Stimulated activated CD8-positive, alpha-beta memory T cell treated with anti-CD3 and anti-CD28 coated beads, Interleukin-15, amount 100 ng/mL, for 24 hours (primary cell): ENCODE measurements at places on chromosomes 2 and 18.

- no peak for DNase-seq
These were observed 533.1 kb downstream of the RNF144A start for GRCh38 chr2:7450188-7450832.

- DNase-seq: no peak
These were observed 281.8 kb downstream of the CLIP4 start for GRCh38 chr2:29397039-29397438.

GRCh38 chr2:52882974-52883373 is 884.6 kb upstream of the CHAC2 start:
- DNase-seq: no peak

DNA sequence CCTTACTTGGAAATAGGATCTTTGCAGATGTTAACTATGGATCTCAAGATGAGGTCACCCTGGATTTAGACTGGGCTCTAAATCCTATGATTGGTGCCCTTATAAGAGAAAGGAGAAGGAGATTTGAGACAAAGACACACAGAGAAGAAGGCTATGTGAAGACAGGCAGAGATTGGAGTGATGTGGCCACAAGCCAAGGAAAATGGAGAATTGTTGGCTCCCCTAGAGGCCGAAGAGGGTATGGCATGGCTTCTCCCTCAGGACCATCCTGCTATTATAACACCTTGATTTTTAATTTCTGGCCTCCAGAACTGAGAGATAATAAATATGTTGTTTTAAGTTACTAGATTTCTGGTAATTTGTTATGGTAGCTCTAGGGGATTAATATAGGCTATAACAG is 7.6 kb downstream of the CYBRD1 start:
- no peak for DNase-seq

- no peak for DNase-seq
These were observed 182.0 kb downstream of the TCF4 start for GRCh38 chr18:55405893-55406406.

DNA sequence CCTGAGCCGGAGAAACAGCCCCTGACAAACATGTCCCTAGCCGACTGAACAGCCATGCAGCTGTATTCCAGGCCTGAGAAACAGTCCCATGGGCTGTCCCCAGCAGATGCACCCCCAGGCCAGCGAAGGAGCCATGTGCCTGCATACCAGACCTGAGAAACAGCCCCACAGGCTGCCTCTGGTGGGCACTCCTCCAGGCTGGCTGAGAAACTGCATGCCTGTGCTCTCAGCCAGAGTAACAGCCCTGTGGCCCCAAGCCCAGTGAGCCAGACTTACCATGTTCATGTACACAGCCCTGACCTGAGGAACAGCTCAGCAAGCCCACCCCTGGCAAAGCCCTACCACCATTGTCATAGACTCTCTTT is 24.8 kb downstream of the BOLL start:
- DNase-seq: no peak

DNA sequence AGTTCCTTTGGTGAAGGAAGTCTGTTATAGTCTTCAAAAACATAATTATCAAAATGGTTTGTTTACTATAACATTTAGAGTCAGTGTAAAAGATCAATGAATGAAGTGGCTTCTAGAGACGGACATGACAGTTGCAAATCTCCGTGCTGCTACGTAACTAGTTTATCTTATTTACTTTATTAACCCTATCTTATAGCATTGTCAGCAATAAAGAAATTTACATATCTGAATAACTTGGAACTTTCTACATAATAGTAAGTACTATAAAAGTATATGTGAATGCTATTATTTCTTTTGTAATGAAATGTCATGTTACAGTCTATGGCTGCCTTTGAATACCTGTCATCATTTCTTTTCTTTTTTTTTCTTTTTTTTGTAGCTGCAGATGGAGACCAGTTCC is 246.8 kb downstream of the PTH2R start:
- DNase-seq: no peak

DNA sequence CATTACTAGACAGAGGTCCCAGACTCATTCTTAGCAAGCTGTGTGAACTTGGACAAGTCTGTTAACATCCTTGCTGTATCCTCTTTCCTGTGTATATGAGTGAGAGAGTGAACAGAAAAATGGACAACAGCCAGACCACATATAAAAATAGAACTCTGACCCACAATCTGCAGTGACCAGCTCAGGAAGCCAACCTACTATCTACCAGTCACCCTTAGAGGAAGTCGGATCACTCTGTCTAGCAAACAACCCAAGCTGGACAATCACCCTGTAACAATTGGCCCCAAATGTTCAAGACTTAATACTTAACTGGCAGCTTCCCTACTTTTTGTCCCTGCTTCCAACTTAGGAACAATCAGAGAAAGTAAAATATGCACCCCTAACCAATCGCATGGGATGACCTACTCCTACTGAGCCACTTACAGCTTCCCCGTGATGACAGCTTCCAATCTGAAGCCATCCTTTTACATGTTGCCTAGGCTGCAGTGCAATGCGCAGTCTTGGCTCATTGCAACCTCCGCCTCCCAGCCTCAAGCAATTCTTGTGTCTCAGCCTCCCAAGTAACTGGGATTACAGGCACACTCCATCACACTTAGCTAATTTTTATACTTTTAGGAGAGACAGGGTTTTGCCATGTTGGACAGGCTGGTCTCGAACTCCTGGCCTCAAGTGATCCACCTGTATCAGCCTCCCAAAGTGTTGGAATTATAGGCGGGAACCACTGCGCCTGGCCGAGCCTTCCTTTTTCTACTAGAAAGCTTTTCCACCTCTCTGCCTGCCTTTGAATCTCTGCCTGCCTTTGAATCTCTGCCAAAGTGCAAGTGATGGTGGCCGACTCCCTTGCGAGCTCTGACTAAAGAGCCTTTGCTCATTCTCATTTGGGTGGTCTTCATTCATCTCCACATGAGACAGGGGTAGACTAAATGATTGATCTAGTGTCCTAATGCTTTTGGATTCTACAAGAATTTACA is 158.3 kb upstream of the NDUFV2 start:
- DNase-seq: no peak

- no peak for DNase-seq
These were observed 1.6 kb downstream of the MTCL1 start for GRCh38 chr18:8706791-8707555.

GRCh38 chr2:53778536-53779162 is 8.1 kb downstream of the ASB3 start:
- DNase-seq: no peak

DNA sequence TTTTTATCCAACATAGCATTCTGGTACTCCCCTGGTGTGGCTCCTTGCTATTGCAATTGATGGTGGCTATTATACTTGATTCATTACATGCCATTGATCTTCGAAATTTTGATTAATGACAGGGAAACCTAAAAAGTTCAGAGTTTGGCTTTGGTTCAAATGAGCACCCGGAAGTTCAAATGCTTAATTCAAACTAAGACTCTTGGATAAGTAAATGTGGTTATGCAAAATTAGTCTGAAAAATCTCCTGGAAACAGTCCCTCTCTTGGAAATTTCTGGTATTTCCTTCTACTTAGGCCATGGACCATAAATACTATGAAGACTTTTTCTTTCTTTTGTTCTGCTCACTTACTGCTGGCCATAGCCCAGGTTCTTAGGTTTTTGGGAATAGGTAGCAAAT is 65.3 kb upstream of the SMIM21 start:
- DNase-seq: no peak

- DNase-seq: no peak
These were observed 299.2 kb upstream of the ZSWIM2 start for GRCh38 chr2:187148059-187148714.

DNA sequence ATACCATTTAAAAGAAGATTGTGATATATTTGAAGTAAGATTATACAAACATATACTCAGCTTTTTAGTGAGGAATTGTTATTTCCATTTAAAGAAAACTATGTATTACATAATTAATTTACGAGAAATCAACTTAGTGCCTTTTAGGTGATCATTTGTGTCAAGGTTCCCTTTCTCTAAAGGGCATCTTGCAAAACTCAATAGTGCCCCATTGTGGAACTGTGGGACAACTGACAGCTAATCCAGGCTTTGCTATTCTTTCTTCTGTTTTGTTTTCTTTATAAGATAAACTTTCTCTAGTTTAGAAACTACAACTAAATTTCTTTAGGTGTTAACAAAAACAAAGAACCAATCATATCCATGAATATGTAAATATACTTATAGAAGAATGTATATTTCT is 24.3 kb upstream of the VIT start:
- no peak for DNase-seq

DNA sequence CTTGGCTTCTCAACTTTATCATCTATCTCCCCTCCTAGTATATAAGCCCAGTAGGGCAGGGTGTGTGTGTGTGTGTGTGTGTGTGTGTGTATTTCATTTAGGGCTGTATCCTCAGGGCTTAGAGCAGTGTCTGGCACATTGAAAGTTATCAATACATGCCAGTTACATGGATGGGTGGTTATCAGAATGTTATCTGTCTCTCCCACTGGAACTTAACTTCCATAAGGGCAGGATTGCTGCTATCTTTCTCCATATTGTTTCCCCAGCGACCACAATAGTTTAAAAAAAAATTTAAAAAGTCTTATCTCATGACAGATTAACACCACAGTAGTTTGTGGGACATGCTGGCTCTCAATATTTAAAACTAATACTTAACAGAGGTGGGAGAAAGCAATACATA is 488.9 kb downstream of the PLCL1 start:
- DNase-seq: no peak

GRCh38 chr2:58939388-58939787 is 698.3 kb upstream of the FANCL start:
- no peak for DNase-seq

DNA sequence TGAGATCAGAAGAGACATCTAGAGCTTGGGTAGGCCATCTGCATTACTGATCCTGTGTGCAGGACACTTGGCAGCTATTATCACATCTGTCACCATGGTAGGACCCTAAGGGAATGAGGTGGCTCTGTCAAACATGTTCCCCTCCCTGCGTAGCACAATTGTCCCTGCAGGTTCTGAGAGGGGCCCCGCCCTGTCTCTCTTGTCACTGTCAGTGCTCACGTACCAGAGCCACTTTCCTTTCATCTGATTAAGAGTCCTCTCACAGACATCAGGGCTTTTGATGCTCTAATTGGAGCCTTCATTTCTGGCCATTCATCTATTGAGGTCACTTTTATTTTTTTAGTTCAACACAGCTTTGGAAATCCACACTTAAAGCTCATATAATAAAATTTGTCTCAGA is 38.5 kb downstream of the NEB start:
- DNase-seq: no peak
